ENCODE measurements at places on chromosomes 5 and 9.

GRCh38 chr5:107680799-107681198 lies 10.1 kb upstream of the EFNA5 start:
- no peak for DNase-seq

DNA sequence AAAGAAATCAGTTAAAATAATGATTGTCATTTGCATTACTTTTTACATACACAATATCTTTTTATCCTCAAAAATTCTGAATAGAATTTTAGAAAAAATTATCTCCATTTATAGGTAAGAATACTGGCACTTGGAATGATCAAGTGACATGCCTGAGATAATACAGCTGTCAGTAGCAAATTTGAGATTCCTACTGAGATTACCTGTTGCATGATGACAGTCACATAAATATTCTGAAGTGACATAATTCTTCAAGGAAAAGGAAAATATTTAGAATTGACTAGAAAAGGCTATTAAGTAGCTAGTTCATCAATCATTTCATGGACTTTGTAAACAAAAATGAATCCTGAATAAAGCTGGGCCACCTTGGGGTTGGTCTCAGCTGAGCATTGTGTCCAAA lies 15.2 kb upstream of the ENC1 start:
- no peak for DNase-seq

- no peak for DNase-seq
These were observed 20.1 kb upstream of the LTC4S start for GRCh38 chr5:179773686-179774040.

DNA sequence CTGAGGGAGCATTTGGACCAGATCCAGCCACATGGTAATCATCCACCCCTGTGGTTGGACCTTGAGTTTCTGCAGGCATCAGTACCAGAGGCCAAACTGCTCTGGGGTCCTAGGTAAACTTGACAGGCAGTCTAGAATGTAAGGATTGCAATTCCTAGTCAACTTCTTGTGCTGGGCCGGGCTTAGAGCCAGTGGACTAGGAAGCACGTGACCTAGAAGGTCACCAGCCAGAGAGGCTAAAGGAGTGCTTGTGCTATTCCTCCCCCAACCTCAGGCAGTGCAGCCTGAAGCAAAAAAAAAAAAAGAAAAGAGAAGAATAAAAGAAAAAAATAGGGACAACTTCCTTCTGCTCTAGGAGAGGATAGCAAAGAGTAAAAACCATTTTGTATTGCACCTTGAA lies 406.2 kb upstream of the FTMT start:
- no peak for DNase-seq
